ENCODE measurements at places on chromosomes 6 and 20.

DNA sequence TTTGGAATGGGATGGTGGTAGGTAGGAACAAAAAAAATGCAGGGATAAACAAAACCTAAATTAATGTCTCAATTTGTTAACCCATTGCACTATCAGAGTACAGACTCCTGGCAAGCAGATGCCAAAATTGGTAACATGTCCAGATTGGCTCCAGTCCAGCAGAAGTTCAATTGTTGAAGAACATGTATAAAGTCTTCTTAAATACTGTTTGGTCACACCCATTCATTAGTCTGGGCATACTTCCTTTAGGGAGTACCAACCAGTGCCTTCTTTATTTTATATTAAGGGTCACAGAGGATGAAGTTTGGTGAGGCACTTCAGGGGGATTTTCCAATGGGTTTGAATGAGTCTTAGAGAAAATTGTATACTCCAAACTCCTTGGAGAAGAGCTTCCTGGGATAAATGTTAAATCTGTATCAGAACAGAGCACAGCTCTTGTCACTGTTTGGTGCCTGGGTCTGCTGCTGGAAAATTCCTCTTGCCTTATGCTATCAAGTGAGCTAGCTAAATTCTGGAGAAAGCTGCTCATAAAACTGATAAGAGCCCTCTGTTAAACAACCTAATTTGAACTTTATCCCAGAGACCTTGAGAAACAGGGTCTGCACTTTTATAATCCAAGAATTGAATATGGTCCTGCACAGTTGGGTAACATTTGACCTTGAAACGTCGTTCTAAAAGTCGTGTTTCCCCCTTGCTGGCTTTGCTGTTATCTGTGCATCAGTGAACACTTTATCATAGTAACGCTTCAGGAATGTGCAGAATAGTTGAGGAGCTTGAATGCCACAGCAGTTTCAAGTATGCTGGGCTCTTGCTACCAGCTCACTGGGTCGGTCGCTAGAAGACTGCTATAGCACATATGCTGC, 334.1 kb upstream of the CITED2 start:
- H3K27me3 ChIP-seq = no peaks in the 10 kb centered on the region
- no peak overlapping the region for H3K27ac ChIP-seq
- H3K4me1 ChIP-seq = peaks cover 24% of the 10 kb centered on the region

GRCh38 chr6:34938268-34938667, 49.2 kb downstream of the ANKS1A start:
- peak overlapping the region; percentile 84 for H3K27ac ChIP-seq
- H3K27me3 ChIP-seq = no peaks in the 10 kb centered on the region
- peaks cover 80% of the 10 kb centered on the region for H3K4me1 ChIP-seq
- H3K4me3 ChIP-seq = no peak overlapping the region

DNA sequence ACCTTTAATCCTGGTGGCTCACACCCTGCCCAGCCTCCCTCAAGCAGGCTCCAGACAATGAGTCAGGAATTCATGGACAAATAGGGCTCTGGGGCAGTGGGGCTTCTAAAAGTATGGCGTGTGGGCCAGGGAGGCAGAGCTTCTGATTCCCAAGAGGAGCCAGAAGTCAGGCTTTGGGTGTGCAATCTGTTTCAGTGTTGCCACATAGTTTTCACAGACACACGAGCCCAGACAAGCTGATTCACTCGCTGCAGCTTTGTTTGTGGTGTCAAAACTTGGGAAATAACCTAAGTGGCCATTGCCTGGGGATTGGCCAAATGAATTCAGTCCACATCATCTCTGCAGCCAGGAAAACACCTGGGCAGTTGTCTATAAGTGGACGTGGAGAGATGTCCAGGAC, 9.2 kb downstream of the PEDS1 start:
- H3K27ac ChIP-seq = peak overlapping the region; percentile 45
- H3K4me1 ChIP-seq = peaks cover 100% of the 10 kb centered on the region

DNA sequence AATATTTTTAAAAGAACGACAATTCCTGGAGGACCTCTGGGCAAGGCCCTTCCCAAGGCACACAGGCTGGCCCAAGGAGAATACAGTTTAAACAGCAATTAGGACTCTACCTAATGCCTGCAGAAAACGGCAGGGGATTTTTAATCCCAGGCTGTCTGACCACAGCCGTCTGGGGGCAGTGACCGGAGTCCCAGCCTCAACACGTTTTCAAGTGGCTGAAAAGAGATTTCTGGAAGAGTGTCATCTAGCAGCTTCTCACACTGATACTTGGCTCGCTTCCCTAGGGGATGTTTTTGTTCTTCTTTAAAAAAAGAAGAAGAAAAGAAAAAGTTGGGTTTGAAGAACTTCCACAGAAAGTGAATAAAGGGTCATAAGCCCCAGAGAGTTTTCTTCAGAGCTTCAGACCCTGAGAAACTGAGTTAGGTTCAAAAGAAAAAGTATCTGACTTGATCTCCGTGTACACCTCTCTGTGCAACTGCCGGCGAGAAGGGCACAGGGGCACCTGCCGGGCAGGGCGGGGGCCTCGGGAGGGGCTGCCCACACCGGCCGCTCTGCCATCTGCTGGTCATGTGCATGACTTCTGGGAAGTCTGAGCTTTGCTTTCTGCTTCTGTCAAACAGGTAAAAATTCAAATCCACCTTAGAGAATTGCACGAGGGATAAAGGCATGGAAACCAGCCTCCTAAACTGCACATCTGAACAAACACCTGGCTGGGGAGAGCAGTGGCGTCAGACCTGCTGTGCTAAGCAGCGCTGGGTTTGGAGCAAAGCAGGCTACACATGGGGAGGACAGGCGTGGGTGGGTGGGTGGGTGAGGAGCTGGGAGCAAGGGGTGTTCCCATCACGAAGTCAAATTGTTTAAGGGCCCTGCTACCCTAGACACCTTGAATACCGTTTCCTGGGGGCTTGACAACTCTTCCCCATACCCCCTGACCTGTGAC, 33.0 kb downstream of the RRBP1 start:
- peaks cover 86% of the 10 kb centered on the region for H3K4me1 ChIP-seq
- H3K4me3 ChIP-seq = no peak overlapping the region
- peak overlapping the region; percentile 3 for H3K27ac ChIP-seq
- DNase-seq = no peak

DNA sequence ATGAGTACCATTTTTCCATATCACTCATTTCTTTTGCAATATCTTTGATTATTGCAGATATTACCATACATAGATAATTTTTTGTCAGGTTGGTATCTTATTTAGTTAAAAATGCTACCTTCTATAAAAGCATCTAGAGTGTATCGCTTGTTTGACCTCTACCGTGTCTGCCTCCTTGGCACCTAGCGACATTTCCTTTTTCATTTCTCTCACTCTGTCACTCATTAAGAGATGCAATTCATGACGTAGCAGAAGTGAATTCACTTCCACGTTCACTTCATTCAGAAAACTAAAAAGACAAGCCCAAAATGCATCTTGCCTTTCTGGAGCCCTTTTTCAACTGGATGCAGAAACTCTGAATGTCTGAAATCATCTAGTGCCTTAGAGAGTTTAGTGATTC, 172.9 kb downstream of the MMS22L start:
- H3K4me3 ChIP-seq = no peak overlapping the region
- H3K27ac ChIP-seq = no peak overlapping the region
- H3K4me1 ChIP-seq = no peaks in the 10 kb centered on the region
- DNase-seq = no peak
- no peaks in the 10 kb centered on the region for H3K36me3 ChIP-seq

DNA sequence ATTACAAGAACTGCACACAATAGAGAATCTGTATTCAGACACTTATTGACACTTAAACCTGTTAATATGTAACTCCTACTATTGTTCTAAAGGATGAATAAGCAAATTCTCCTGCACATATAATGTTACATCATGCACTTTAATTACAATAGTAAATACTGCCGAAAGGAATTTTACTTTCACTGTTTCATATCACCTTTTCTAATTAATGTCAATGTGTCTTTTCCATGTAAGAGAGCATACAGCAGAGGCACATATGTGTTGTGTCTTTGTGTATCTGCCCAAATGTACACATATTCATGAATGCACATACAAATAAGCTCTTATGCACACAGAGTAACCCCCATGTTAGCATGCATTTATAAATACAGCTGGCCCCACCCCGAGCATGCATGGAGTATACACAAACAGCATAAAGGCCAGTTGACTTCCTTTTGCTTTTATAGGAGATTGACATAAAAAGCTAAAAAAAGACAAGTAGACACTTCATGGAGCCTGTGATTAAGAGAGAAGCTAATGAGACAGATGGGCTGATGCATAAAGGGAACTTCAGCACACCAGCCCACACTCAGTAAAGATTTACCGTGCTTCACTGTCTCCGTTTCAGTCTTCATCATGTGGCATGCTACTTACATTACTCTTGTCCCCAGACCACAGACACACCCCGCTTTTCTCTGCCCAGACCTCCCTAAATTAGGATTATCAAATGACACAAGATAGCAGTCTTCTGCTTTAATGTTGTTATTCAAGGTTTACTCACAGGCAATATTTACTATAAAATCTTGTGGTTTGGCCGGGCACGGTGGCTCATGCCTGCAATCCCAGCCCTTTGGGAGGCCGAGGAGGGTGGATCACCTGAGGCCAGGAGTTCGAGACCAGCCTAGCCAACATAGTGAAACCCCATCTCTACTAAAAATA, 184.6 kb downstream of the ATXN1 start:
- H3K36me3 ChIP-seq = no peaks in the 10 kb centered on the region
- H3K4me1 ChIP-seq = no peaks in the 10 kb centered on the region
- H3K27ac ChIP-seq = no peak overlapping the region
- H3K27me3 ChIP-seq = no peaks in the 10 kb centered on the region

DNA sequence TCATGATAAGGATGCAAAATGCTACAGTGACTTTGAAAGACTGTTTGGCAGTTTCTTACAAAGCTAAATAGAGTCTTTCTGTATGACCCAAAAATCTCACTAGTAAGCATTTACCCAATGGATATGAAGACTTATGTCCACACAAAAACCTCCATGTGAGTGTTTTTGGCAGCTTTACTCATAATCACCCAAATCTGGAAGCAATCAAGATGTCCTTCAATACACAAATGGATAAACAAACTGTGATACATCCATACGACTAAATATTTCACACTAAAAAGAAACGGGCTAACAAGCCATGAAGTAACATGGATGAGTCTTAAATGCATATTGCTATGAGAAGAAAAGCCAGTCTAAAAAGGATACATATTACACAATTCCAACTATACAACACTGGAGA, 117.2 kb downstream of the PDE10A start:
- H3K27me3 ChIP-seq = no peaks in the 10 kb centered on the region
- peaks cover 8% of the 10 kb centered on the region for H3K4me1 ChIP-seq
- no peak for DNase-seq
- no peak overlapping the region for H3K27ac ChIP-seq

- H3K4me3 ChIP-seq = no peak overlapping the region
- DNase-seq = no peak
- H3K36me3 ChIP-seq = no peaks in the 10 kb centered on the region
- H3K27ac ChIP-seq = no peak overlapping the region
- no peaks in the 10 kb centered on the region for H3K4me1 ChIP-seq
These were observed 463.4 kb downstream of the MAFB start for GRCh38 chr20:40225596-40225995.

GRCh38 chr6:165889636-165890403, 226.8 kb upstream of the PDE10A start:
- H3K4me1 ChIP-seq = peaks cover 4% of the 10 kb centered on the region
- H3K27me3 ChIP-seq = peaks cover 60% of the 10 kb centered on the region
- no peak overlapping the region for H3K4me3 ChIP-seq
- no peak for DNase-seq

DNA sequence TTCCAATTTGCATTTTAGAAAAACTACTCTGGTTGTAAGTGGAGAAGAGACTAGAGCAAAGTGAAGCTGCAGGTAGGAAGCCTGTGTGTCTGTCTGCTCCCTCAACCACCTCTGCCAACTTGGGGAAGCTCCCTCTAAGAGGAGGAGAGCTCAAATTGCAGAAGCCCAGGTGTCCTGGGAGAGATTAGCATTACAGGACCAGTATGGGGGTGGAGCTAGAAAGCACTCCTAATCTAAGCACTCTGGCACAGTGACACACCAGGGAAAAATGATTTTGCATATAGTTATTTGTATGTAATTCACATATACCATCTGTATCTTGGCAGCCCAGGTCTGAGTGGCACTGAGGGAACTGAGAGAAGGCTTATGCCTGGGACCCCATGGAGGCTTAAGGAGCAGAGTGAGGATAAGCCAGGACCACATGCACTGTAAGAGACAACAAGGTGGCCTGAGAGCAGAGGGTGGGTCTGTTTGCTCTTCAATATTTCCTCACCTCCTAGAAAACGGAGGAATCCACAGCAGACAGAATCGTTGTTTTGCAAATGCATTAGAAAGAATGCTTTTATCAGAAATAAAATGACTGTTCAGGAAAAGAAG, 13.6 kb downstream of the GSTA2 start:
- DNase-seq = no peak
- no peak overlapping the region for H3K27ac ChIP-seq
- no peak overlapping the region for H3K4me3 ChIP-seq
- H3K27me3 ChIP-seq = no peaks in the 10 kb centered on the region
- no peaks in the 10 kb centered on the region for H3K36me3 ChIP-seq

DNA sequence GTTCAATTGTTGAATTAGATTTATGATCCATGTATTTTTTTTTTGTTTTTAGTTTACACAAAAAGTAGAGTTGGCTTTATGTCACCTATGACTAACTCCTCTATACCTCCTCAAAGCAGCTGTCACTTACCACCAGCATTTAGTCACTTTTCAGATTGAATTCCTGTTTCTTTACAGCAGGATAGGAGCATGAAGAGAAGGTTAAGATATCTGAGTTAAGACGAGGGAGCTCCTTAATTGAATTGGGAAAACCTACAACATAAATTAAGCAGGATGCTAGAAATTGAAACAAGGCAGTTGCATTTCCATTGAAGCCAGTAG, 237.2 kb downstream of the FARS2 start:
- H3K4me1 ChIP-seq = peaks cover 51% of the 10 kb centered on the region
- H3K36me3 ChIP-seq = no peaks in the 10 kb centered on the region
- H3K27ac ChIP-seq = no peak overlapping the region
- H3K4me3 ChIP-seq = no peak overlapping the region
- DNase-seq = no peak

GRCh38 chr6:51842804-51843378, 244.5 kb downstream of the PKHD1 start:
- DNase-seq = no peak
- no peak overlapping the region for H3K27ac ChIP-seq
- H3K4me1 ChIP-seq = no peaks in the 10 kb centered on the region

- H3K27ac ChIP-seq = peak overlapping the region; percentile 99
- H3K36me3 ChIP-seq = peaks cover 49% of the 10 kb centered on the region
- peak overlapping the region; percentile 79 for H3K4me3 ChIP-seq
- no peaks in the 10 kb centered on the region for H3K27me3 ChIP-seq
These were observed 1.8 kb downstream of the RGL2 start for GRCh38 chr6:33296797-33297405.

- H3K4me1 ChIP-seq = no peaks in the 10 kb centered on the region
- peaks cover 10% of the 10 kb centered on the region for H3K27me3 ChIP-seq
- DNase-seq = no peak
- no peak overlapping the region for H3K4me3 ChIP-seq
- no peak overlapping the region for H3K27ac ChIP-seq
These were observed 15.2 kb downstream of the TMEM200A start for GRCh38 chr6:130381012-130381411.
